WERI-Rb-1 (cell line): ENCODE measurements at places on chromosomes 4 and X.

DNA sequence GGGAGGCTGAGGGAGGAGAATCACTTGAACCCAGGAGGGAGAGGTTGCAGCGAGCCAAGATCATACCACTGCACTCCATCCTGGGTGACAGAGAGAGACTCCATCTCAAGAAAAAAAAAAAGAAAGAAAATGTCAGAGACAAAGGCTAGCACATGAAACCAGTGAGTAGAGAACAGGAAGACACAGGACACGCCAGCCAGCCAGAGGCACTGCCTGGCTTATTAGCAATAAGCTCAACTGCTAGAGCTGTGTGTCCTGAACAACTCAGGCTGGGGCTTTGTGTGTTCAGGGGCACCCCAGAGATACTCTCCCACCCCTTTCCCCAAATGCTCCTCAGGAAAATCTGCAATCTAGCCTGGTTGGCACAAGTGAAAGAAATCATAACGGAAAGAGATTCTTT lies 60.0 kb downstream of the RHOH start:
- no peak for DNase-seq

DNA sequence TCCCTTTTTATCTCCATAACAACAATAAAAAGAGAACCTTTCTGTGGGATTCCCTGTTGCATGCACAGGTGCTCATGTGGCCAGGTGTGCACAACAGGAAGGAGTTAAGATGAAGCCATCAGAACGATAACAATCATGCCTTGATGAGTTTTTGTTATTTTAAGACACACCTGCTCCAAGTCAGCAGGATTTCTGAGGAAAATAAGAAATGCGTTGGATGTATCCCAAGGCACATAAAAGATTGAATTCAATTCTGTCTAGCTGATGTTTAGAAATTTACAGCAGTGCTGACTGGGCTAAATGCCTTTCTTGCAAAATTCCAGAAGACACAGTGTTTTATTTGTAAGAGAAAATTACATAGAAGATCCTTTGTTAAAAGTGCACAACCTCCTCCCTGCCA lies 1678.2 kb downstream of the ARAP2 start:
- no peak for DNase-seq

DNA sequence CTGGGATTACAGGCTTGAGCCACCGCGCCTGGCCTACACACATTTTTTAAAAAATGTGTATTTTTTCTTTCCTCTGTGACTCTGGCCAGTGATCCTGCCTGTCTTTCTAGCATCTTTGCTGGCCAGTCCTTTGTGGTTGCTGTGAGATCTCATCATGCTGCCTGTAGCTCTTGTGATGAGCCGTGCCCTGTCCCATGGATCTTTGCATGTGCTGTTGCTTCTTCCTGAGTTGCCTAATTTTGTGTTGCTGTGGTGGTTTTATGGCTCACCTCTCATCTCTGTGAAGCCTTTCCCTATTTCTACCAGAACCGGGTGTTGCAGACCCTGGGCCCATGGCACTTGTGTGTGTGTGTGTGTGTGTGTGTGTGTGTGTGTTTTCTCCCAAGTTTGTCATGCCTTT lies 8.3 kb downstream of the NSD2 start:
- DNase-seq = no peak

- DNase-seq = no peak
Measured at GRCh38 chrX:128619490-128619889, 567.3 kb upstream of the ACTRT1 start.

GRCh38 chr4:138815811-138816210 lies 199.8 kb upstream of the NOCT start:
- DNase-seq = no peak

DNA sequence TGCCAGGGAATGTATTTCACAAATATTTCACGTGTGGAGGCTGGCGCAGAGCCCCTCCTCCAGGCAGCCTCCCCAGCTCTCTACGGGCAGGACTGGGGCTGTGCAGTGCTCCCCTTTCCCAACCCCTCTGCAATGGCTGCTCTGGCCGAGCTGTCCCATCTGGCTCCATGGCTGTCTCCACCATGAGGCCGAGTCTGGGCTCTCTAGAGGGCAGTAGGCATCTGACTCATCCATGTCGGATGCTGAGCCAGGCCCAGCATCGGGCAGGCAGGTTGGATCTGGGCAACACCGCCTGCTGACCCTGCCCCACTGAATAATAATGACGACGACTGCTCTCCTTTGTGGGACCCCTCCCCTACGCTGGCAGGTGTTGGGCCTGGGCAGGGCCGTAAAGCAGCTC lies 11.0 kb upstream of the SH3TC1 start:
- DNase-seq = no peak
